ENCODE measurements at places on chromosomes 7 and 10.

- no peak for DNase-seq
These were observed 173.8 kb upstream of the SMIM30 start for GRCh38 chr7:113292105-113292504.

- no peak for DNase-seq
These were observed 42.1 kb downstream of the CFAP46 start for GRCh38 chr10:132900211-132900756.

GRCh38 chr7:94296881-94297280, 97.8 kb upstream of the COL1A2 start:
- DNase-seq, result no peak

DNA sequence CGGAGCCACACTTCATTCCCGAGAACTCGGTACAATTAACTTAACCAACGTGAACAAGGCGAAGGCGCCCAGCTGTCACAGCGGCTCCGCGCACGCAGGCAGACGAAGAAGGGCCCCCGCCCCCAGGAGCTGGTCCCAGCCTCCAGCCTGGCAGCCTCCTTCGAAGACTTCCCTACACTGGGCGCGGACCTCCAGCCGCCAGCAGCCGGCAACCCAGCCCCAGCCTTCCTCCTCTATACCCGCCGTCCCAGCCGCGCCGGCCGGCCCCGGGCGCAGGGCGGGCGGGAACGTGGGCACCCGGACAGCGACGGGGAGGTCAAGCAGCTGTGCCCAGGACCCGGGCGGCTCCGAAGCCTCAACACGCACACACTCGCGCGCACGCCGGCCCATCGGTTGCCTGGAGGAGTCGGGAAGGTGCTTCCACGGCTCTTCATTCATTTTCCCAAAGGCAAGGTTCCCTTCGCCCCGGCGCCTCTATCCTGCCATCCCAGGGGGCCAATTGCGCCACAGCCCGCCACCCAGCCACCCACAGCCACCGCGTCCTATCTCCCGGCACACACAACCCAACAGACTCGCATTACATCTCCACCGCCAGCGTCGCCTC, 1.6 kb downstream of the CHST15 start:
- no peak for DNase-seq

DNA sequence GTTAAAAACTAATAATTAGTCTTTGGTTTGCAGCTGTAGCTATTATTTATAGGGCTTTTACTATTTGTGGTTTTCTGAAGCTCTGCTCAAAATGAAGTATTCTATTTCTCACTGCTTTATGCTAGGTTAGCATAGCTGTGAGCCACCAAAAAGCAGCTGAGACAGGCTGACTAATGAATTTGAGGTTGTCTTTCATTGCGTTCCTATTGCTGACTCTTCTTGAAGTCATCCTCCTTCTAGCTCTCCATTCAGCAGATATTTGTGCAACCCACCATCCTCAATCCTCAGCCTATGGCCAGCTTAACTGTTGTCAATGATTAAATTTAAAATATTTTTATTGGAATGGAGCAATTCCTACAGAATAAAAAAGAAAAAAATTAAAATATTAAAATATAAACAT, 2.1 kb upstream of the RALA start:
- DNase-seq, result no peak

GRCh38 chr10:78902815-78903214, 166.0 kb upstream of the ZMIZ1 start:
- no peak for DNase-seq

GRCh38 chr7:48078470-48078869, 10.6 kb upstream of the UPP1 start:
- no peak for DNase-seq

DNA sequence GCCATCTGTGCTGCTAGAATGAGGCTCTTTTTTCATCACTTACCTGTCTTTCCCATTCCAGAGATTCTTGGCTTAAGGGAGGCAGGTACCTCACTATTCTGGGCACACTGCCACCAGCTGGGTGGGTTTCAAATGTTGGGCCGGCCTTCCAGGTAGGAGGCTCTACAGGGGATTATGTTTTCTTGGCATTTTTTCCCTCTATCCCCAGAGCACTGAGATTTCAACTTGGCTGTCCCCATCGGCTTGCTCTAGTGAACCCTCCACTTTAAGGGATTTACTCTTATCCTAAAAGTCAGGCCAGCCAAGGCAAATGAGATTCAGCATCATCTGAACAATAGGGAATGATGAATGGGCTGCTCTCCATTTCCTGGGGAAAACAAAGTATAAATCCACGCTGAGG, 710.1 kb upstream of the CELF2 start:
- no peak for DNase-seq

DNA sequence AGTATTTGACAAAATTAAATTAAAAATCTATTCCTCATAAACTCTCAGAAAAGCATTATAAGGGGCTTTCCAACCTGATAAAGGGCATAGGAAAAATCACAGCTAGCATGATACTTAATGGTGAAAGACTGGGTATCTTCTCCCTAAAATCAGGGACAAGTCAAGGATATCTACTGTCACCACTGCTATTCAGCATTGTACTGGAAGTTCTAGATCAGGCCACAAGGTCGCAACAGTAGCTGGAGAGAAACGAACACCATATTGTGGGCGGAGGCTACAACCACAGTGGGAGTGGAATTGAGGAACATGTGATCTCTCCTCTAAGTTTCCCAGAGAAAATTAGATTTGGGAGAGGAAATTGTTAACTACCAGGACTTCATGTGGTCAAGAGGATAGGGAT, 70.0 kb upstream of the NAMPT start:
- no peak for DNase-seq

DNA sequence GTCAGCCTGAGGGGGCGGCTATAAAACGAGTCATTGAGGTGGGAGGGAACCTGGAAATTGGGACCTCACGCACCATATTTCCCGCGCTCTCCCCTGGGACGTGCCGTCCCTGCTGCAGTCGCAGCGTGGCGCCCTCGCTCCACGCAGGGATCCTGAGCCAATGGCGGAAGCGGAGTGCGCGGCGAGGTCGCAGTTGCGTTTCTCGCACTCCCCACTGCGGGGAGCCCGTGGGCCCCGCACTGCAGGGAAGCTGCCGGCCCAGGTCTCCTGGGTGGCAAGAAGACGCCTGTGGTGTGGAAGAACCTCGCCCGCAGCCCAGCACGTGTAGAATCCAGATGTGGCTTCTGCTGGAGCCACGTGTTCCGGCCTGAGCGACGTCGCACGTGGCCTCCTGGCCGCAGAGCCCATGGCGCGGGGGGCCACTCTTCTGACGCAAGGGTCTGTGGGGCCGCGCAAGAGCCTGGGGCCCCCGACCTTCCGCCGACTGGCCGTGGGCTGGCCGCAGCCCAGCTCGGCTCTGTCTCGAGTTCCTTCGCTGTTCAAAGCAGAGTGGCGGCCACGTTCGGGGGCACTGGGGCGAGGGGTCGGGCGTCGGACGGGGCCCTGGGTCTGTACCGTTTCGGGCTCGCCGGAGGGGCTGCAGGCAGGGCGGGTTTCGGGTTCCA, 26.4 kb downstream of the HIF1AN start:
- peak; percentile 27 for DNase-seq

- DNase-seq, result no peak
These were observed 165.8 kb downstream of the LRRC4 start for GRCh38 chr7:127865466-127865865.

- no peak for DNase-seq
These were observed 4.2 kb upstream of the ASB4 start for GRCh38 chr7:95481271-95482165.

DNA sequence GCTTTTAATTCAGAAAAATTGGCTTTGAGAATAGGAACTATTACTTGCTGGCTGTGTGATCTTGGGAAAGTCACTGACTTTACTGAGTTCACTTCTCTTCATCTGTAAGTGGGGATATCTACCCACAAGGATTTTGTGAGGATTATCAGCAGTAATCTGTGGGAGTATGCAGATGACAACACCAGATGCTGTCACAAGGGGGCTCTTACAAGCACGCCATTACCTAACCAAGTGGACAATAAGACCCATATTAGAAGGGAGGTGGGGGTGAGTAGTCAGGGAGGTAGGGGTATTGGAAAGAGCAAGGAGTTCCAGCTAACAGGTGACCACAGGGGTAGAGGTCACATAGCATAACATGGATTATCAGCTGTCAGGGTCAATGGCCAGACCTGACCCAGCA, 569.4 kb downstream of the SUGCT start:
- DNase-seq, result no peak

DNA sequence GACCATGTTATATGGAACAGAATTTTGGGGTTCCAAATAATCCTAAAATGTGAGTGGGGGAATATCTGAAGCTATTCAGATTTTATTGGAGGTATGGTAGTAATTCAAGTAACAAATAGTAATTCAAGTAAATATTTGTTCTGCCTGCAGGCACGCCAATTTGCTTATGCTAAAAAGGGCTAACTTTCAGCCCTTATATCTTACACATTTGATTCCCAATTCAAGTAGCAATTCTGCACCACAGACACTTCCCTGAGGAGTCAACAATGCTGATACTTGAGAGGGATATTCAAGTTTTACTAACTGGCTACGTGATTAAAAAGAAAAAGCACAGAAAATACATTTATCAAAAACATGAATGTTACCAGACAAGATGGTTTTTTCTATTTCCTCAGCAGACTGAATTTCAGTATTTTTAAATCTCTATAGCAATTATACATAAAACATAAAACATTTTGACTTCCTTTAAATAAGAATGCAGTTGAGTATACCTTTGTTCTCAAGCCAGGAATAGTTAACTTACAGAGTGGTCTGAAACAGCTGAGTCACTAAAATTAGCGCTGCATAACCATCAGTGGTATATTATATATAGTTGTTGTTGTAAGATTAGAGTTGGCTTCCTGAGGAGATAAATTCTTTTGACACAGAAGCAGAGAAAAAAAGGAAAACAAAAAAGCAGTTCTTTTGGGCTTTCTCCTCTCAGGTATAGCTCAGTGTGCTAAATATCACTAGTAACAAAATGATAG, 33.9 kb downstream of the MTPN start:
- no peak for DNase-seq

- no peak for DNase-seq
These were observed 57.6 kb downstream of the YKT6 start for GRCh38 chr7:44258423-44258760.

- no peak for DNase-seq
These were observed 52.5 kb upstream of the LEP start for GRCh38 chr7:128188396-128189230.

DNA sequence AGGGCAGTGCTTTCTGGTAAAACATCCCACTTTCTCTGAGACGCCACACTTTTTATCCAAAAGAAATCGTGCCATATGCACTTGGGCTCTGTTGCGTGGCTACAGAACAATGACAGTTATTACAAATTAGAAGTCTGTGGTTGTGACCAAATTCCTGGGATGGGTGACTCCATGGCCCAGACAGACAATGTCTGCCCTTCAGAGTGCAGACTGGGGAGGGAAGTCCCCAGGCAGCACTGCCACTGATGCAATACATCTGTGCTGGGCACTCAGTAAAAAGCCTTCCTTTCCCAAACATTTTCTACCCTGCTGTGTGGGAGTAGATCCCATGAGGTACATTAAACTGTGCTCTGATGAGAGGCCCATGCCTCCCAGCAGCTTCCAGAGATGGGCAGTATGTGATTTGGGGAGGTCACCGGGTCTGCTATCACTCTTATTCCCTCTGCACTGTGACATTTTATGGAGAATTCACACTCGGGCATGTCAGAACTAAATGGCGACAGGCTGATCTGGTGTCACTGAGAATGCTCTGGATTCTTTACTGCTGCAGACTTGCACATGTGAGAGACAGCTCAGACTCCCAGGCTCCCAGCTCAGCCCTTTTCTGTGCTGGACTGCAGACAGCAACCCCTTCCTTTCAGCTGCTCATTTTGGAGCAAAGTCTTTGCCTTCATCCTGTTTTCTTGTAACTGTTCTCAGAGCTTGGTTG, 243.5 kb upstream of the ZNF32 start:
- DNase-seq, result no peak

GRCh38 chr10:87915406-87915805, 52.0 kb downstream of the PTEN start:
- no peak for DNase-seq

DNA sequence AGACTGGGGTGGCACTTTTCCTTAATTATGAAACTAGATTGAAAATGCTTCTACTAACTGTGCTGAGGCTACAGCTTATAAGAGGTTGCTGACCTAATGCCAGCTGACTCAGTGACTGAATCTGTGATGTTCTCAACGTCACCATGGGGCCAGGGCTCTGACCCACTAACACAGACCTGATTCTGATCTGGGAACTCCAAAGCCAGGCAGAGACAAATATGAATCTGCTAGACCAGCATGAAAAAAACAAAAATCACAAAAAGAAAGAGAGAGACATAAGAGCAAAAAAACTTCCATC, 16.1 kb downstream of the USP6NL start:
- no peak for DNase-seq

GRCh38 chr10:104150139-104150538, 28.2 kb downstream of the SFR1 start:
- DNase-seq, result no peak

DNA sequence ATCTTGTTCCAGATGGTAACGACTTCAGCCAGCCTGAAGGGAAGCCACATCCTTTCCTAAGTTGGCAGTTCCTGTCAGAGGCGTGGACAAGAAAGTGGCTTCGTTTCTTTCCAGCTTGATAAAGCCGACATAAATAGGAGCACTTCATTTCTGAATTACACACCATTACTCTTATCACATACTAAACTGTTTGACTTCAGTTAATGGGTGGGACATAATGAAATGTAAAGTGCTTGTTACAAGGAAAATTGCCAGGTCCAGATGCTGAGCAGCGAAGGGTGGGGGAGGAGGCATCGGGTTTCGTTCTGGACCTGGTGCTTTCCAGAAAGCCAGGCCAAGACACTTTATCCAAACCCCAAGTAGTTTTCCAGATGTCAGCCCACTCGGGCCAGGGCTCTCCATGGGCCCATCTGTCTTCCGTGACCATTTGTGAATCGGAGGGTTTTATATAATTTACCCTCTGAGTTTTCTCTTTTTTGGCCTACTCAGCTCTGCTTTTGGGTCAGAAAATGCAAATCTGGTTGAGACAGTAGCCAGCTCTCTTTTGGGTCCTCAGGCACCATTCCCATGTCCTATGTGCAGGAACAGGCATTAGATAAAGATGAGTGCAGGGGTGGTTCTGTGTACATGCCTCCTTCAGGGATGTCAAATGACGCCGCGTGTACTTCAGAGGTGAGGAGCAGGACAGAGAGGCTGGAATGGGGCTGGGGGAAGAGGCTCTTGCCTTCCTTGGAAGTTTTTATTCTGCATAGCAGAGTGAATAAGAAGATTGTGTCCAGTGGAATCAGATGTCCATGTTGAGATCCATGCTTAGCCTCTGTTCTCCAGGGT, 90.2 kb downstream of the TACC2 start:
- DNase-seq, result no peak

DNA sequence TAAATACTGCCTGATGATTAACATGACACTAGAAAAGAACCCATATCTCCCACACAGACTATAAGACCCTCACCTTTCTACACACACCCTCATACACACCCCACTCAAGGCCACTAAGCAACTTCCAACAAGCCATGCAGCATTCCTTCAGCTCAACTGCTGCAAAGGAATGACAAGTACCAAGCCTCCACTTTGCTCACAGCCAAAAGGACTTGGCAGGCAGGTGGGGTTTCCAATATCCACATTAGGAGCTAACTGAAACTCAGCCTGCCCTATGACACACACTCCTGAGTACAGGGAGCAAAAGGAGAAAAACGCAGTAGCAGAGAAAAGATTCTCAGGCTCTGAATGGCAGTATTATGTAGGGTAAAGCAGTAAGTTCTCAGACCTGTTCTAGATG, 13.4 kb downstream of the USP54 start:
- DNase-seq, result no peak

GRCh38 chr7:152333134-152333533, 102.7 kb downstream of the KMT2C start:
- DNase-seq, result no peak

GRCh38 chr10:123858077-123858681, 33.4 kb downstream of the CPXM2 start:
- DNase-seq, result peak; percentile 31

- DNase-seq, result peak; percentile 76
These were observed 751 bp upstream of the GTPBP10 start for GRCh38 chr7:90345595-90346335.
